Fibroblast of lung (primary cell): ENCODE measurements at places on chromosomes 11 and 22. TPM values are rescaled to one million over a fixed set of nuclear protein-coding genes. Genes with fewer than 3 reads are reported as not detected.

DNA sequence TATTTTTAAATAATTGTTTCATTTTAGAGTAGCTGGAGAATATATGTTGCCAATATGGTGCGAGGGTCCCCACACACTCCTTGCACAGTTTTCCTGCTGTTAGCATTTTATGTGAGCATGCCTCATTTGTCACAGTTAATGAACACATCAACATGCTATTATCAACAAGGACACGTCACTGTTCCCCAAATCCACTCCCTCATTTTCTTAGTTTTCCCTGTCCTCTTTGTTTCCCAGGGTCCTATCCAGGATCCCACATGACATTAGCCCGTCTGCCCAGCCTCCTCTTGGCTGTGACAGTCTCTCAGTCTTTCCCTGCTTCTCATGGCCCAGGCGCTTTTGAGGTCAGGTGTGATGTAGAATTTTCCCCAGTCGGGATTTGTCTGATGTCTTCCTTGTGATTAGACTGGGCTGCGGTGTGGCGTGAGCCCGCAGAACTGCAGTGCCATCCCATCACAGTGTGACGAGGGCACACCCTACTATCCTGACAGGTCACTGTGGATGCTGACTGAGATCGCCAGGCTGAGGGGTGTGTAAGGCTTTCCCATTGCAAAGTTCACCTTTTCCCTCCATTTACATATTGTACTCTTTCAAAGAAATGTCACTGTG lies 450.6 kb upstream of the B3GAT1 start:
- DNase-seq: no peak

GRCh38 chr11:36899800-36900199 lies 301.8 kb upstream of the RAG2 start:
- no peak for DNase-seq

GRCh38 chr22:39469681-39470450 lies 13.1 kb downstream of the MGAT3 start:
- no peak for DNase-seq

DNA sequence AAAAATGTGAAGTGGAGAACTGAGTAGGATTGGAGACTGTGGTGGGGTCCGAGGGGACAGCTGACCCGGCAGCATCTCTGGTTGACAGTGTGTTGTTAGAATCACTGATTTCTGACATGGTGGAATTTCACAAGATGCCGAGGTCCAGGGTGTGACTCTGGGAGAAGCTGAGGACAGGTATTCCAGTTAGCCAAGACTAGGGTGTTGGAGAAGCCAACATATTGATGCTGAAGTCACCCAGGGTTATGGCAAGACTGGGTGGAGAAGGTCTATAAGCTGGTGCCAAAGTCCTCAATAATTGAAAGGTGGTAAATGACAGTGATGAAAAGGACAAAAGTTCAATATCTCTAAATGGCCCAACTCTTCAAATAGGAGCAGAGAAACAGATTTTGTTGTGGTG lies 86.1 kb downstream of the ME3 start:
- no peak for DNase-seq

DNA sequence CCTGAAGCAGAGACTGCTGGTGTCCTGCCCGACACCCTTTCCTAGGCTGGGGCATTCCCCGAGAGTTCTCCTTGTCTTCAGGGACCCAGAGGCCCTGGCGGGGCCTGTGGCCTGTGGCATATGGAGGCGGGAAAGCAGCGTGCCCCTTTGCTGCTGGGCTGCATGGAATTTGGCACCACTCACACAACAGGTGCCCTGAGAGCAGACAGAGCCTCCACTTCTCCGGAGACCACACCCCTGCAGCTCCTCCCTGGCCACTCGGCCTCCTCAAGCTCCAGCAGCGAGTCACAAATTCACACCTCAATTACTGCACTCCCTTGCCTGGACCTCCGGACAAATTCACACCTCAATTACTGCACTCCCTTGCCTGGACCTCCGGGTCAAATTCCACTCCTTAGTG lies 1375.2 kb downstream of the TBC1D22A start:
- no peak for DNase-seq

DNA sequence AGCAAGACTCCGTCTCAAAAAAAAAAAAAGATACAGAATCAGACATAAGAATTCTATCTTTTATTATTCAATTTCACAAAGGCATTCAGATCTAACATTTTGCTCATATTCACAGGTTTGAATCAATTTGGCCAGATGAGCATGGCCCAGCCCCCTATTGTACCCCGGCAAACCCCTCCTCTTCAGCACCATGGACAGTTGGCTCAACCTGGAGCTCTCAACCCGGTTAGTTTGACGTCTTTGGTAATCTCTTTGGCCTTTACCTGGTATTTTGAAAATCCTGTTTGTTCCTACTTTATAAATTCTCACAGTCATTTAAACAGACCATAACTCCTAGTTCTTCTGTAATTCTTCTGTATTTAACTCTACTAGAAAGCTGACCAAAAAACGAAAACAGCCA lies 55.3 kb downstream of the EP300 start:
- no peak for DNase-seq

The CNIH2 gene
- 0.17 TPM in 1 of 2 replicates, not detected in the other for total RNA-seq

The ZNRF3 gene
- 2.3 and 2.6 TPM in 2 replicates for total RNA-seq

The TMEM151A gene
- under 0.01 TPM in 2 replicates for total RNA-seq
